ENCODE measurements at places on chromosomes 4 and X.

DNA sequence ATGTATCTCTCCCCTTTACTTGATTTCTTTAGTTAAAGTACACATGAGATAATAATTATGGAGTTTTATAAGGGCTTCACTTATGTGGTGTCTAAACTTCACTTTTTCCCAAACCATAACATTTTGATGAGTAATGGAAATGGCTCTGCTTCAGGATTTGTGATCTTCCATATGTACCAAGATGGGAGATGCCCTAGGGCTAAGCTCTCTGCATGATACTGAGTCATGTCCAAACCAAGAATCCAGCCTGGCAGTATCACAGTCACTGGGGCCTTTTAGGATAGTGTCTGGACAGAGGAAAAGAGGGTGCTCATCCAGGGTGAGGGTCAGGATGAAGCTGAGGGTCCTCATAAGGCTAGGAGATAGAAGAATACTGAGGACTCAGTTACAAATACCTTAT is 47.9 kb upstream of the PAGE3 start:
- DNase-seq = no peak

DNA sequence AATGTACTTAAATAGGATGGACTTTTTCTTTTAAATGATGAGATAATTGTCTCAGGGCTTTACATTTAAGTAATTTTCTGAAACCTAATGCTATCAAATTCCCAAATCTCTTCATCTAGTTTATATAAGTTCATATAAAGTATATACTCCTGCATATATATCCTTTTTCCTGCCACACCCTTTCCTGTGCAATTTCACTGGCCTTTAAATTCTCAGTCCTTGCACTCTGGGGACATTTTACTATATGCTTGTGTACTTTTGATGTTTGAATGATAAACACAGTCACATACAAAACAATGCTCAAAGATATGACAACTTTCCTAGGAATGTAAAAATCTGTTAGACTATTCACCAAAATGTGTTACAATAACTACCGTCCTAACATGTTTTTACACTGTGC is 60.1 kb downstream of the NDST4 start:
- no peak for DNase-seq

DNA sequence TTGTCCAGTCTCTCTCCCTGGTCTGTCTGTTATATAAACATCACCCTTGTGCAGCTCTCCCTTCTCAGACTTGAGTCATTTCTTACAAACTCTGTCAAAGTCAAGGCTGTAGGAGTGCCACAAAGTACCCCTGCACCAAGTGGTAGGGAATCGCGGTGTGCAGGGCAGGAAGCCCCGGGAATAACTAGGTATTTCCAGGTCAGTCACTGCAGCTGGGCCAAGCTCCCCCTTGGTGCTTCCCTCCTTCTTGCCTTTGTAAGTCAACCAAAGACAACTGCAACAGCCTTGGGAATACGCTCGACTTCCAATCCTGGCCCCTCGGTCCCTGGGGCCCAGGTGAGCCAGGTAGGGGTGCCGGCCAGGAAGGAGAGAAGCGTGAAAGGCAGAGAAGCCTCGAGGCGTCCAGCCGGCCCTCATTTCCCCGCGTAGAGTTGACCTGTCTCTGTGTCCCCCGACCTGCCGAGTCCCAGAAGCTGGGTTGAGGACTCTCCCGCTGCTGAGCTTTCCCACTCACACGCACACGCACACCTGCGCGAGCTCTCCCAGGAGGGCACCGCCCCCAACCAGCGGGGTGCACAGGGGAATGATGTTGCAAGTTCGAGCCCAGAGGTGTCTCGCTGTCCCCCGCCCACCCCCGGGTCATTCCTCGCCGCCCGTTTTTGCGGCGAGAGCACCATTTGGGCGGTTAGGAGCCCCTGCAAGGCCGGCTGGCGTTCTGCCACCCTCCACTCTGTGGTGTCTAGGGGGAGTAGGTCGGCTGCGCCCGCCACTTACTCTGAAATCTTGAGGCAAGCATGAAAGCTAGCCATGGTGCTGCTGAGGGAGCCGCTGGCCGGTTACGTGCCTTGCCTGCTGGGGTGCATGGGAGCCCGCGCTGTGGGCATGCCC is 22.8 kb upstream of the KIAA1210 start:
- no peak for DNase-seq

GRCh38 chr4:125393825-125394224 is 79.1 kb downstream of the FAT4 start:
- no peak for DNase-seq

DNA sequence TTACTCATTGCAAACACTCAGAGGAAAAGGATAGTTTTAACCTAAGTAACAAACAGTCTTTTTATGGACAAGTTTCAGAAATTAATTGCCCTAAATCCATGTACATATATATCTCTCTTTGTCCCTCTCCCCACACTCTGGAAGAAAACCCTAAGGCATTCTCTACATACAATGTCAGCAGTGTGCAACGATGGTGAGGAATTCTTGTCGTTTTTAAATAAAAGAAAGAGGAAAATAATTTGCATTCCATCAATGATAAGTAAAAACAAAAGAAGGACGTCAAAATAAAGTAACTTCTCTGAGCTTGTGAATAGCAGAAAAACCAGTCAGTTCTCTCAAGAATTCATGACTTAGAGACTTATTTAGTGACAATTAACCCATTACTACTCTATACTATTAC is 550.5 kb upstream of the DIPK2B start:
- no peak for DNase-seq

GRCh38 chrX:138704596-138704995 is 6.9 kb downstream of the FGF13 start:
- DNase-seq = no peak

GRCh38 chrX:153469811-153470410 is 465 bp downstream of the HAUS7 start:
- DNase-seq = no peak

GRCh38 chrX:78493180-78493579 is 165.8 kb upstream of the CYSLTR1 start:
- no peak for DNase-seq

GRCh38 chr4:68348577-68348976 is 1.3 kb downstream of the YTHDC1 start:
- no peak for DNase-seq

DNA sequence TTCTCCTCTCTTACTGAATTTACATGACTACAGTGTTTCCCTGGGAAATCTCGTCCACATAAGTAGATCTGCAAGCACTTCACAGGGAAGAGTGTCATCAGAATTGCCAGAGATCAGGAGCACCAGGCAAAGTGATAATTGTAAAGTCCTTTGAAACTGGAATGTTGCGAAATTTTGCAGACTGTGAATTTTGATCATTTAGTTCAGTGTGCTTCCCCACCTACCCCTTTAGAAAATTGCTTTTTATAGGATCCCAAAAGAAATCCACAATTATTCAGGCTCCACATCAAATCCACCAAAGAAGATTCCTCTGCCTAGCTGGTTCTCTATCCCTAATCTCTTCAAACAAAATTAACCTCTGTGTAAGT is 10.2 kb downstream of the PTCHD1 start:
- DNase-seq = no peak

GRCh38 chrX:12011075-12011474 is 127.2 kb upstream of the FRMPD4 start:
- no peak for DNase-seq

GRCh38 chrX:45007598-45007997 is 134.6 kb downstream of the KDM6A start:
- no peak for DNase-seq

DNA sequence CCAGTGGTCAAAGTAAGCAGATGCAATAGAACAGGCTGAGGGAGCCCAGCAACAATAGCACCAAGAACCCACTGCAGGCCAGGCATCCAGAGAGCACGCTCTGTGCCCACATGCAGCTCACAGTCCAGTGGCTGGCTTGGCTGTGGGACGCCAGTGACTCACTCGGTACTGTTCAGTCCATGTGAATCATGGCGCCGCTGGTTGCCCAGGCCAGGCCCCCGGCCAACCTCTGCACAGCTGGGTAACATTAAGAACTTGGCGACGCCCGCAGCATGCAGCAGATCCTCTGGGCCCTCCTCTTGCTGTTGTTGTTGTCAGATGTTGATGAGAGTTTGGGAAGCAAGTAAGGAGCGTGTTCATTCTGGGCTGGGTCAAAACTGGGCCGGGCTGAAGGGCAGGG is 60.5 kb downstream of the MSX1 start:
- DNase-seq = no peak

- peak; percentile 34 for DNase-seq
Measured at GRCh38 chr4:3878678-3879077, 112.5 kb downstream of the ADRA2C start.

DNA sequence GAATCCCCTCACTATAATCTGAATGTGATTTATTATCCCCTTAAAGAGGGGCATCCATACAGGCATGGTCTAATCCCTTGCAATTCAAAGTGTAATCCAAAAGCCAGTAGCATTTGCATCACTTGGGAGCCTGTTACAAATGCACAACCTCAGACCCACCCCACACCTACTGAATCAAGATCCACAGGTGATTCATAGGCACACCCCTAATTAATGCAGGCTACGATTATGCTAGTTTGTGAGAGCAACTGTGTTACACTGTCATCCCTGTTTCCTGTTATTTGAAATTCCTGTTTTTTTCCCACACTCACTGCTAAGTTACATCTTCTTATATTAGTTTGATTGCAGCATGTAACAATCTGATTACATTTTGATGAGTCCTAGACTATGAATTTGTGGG is 120.0 kb downstream of the RAB28 start:
- DNase-seq = no peak

- DNase-seq = no peak
Measured at GRCh38 chr4:87321888-87322287, 794 bp downstream of the HSD17B13 start.

DNA sequence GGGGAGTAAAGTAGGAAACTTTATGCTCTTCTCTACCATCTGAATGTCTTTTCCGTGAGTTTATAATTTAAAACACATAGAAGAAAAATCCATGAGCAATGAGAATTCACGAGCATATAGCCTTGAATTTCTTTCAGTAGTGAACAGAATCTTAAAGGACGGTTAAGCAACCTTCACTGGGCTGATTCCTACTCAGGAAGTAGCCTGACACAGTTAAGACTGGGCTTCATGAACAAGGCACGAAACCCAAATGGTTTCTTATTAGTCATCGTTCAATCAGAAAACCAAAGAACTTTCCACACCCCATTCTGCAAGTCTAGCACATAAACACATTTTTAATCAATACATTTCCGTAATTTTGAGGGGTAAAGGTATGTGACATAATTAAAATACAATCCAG is 95.8 kb downstream of the SH3KBP1 start:
- DNase-seq = no peak

- no peak for DNase-seq
Measured at GRCh38 chr4:83139514-83140156, 25.1 kb upstream of the PLAC8 start.

DNA sequence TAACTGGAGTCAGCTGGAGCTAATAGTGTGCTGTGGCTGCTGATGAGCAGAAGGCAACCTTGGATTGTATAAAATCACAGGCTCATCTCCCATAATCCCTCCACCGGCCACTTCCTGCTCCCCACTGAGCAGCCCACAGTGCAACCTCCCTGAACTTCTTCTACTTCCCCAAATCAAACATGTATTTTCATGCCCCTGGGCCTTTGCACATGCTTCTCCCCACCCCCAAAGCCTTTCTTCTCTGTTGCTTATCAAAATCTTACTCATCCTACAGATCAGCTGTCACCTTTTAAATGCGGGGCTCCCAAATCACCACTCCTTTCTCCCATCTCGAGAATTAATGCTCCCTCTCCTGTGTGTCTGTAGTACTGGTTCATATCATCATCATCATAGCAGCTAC is 35.8 kb downstream of the RHOH start:
- DNase-seq = no peak

- no peak for DNase-seq
Measured at GRCh38 chr4:189870511-189871234, 70.0 kb upstream of the FRG1 start.

- no peak for DNase-seq
Measured at GRCh38 chr4:102493794-102494193, 7.4 kb upstream of the NFKB1 start.

DNA sequence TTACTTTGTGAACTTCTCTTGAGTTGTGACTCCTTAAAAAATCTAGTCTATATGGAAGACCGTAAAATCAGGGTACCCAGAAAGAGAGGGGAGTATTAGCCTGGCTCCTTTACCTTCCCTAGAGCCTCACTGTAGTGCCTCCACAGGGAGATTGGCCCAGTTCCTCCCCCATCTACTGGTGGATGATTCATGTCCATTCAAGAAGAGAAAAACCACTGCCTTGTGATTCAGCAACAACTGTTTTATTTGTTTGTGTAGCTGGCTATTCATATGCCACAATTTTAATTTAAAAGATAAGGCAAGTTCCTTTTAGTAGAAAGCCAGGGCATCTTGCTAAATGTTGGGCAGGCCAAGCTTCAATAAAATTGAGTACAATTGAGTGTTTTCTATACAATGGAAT is 221.8 kb upstream of the KCNIP4 start:
- no peak for DNase-seq

DNA sequence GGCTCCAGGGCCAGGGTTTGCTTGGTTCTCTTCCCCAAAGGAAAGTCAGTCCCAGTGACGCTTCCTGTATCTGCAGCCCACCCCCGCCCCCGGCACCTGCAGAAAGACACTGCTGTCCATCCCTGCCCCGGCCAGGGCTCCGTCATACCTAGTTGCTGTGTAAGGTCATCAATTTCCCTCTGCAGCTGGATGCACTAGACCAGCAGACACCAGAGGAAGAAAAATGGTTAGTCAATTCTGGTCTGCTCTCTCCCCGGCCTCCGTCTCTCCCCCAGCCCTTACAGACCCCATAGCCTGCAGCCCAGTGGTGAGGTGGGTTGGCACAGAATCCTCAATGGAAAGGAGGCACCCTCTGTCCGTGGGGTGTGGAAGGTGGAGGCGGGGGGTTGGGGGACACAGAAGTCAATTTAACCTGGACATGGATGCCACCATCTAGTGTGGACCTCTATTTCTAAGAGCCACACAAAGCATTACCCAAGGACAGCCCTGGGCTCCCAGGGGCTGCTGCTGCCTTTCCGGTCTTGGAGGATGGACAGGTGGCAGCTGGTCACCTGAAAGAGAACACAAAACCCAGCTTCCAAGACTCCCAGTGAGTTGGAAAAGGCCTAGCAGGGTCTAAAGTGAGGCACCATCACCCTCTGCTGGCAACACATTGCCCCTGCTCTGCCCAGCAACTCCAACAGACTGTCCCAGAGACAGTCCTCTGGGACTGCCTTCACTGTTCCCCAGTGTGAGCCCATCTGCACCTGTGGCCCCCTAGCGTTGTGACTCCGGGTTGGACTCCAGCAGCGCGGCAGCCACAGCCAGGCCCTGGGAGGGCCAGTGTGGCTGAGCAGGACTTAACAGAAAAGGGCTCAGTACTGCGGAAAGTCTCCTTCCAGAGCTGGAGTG is 40.2 kb upstream of the NHSL2 start:
- no peak for DNase-seq

DNA sequence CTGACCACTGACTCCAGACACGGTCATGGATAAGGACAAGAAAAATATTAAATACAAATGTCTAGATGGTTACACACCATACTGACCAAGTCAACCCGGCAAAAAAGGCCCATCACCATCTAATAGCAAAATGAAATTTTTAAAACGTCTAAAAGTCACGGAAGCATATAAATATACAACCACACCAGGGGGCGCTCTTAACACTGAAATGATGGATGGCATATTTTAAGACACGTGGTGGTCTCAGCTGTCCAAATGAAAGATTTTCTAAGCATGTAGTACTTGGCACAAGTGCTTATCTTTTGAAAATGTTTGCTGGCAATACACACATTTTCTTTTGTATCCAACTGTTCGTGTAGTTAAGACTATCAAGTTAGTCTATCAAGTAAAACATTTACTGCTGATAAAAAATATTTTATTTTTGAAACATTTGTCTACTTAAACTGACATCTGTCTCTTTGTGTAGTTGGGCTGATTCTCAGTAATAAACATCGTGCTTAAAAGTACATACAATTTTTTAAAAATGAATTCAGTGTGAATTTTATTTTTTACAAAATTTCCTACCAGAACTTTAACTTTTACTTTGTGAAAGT is 64.6 kb downstream of the COX7B2 start:
- no peak for DNase-seq

All from left forelimb (tissue), 1 donor.